ENCODE measurements at places on chromosomes 7 and 10. TPM values are rescaled to one million over a fixed set of nuclear protein-coding genes. Genes with fewer than 3 reads are reported as not detected.
A peak's percentile ranks its signal among the peaks of the same experiment; 100 is the strongest.

GRCh38 chr7:142563470-142563869 is 185.8 kb upstream of the PRSS1 start:
- no peaks in the 10 kb centered on the region for H3K27me3 ChIP-seq
- H3K4me3 ChIP-seq: no peak overlapping the region
- DNase-seq: no peak
- no peaks in the 10 kb centered on the region for H3K36me3 ChIP-seq
- no peak overlapping the region for H3K27ac ChIP-seq

GRCh38 chr7:40234046-40234445 is 99.2 kb downstream of the SUGCT start:
- no peaks in the 10 kb centered on the region for H3K36me3 ChIP-seq
- DNase-seq: peak; percentile 78
- H3K27me3 ChIP-seq: no peaks in the 10 kb centered on the region
- H3K4me3 ChIP-seq: no peak overlapping the region

DNA sequence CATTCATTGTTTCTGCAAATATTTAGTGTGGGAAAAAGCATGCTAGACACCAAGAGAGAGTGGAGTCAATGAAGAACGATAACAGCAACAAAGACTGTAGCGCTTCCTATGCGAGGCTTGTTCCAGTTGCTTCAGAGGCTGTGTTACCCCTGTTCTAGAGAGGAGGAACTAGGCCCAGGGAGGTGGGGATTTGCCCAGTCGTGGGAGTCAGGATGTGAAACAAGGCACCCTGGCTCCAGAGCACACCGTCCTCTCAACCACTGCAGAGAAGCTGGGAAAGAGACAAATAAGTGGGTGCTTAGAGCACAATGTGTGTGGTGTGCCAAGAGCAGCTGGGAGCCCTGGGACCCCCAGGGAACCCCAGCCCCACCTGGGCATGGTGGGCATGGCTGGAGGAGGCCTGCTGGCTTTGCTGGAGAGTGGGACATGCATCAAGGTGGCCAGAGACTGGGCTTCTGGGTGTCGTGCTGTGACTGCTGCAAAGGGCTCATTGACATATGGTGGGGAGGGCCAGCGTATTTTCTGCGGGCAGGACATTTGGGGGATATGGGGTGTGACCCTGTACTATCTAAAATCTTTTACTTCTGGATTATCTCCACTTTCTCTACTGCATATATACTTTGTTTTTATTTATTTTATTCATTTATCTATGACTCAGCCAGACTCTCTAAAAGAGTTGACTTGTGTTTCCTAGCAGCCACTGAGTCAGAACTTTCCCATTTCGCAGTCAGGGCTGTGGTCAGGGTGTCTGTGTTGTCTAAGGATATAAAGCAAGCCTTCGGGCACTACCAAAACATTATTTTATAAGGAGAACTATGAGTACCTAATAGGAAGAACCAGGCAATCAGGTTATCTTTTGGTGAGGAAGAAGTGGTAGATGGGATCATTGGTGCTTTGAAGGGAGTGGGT is 95.4 kb downstream of the TCF7L2 start:
- H3K4me1 ChIP-seq: peaks cover 23% of the 10 kb centered on the region
- no peaks in the 10 kb centered on the region for H3K27me3 ChIP-seq
- no peaks in the 10 kb centered on the region for H3K36me3 ChIP-seq
- no peak overlapping the region for H3K4me3 ChIP-seq

- H3K27me3 ChIP-seq: no peaks in the 10 kb centered on the region
- no peaks in the 10 kb centered on the region for H3K4me1 ChIP-seq
- no peak overlapping the region for H3K4me3 ChIP-seq
- no peak overlapping the region for H3K27ac ChIP-seq
Measured at GRCh38 chr7:67571026-67571545, 574.5 kb downstream of the TYW1 start.

DNA sequence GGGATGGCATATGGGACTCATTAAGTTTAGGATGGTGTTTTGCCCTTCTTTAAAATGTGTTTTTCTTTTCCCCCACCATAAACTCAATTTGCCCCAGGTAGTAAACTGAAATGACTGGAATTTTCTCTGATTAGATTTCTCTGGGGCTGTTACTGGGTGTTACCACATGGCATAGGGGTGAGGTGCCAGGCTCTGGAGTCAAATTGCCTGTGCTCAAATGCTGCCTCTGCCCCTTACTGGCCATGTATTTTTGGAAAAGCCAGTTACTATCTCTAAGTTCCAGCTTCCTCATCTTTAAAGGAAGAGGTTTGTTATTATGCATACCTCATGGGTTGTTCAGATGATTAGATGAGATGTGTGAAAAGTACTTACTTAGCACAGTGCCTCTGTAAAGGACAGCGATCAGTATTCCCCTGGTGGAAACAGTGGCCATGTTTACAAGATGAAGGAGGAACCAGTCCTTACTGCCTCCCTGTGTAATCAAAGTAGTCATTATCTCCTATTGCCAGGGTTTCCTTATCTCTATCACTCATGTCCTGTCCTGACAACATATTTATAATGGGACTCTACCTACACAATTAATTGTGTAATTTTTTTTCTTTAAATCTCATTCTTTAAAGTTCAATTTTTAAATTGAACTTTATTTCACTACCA is 352.0 kb downstream of the KCNMA1 start:
- DNase-seq: no peak
- H3K36me3 ChIP-seq: no peaks in the 10 kb centered on the region
- no peak overlapping the region for H3K4me3 ChIP-seq
- H3K27me3 ChIP-seq: no peaks in the 10 kb centered on the region
- H3K4me1 ChIP-seq: peaks cover 6% of the 10 kb centered on the region

DNA sequence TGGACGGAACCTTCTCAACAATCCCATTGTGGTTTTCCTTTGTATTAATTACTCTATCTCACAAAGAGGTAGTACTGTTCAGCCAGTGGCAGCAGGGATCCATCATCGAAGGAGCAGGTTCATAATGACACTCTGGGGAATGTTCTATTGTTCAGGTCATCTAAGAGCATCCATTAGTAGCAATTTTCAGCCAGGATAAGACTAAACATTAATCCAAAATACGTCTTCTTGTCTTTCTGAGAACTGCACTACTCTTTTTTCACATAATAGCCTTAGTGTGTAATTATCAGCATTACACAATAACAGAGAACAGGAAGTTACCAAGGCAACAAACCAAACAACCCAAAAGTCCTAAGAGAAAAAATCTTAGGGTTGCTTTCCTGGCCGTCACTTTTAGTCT is 259.5 kb upstream of the VWC2 start:
- H3K36me3 ChIP-seq: no peaks in the 10 kb centered on the region
- DNase-seq: no peak
- H3K4me1 ChIP-seq: no peaks in the 10 kb centered on the region
- H3K4me3 ChIP-seq: no peak overlapping the region
- no peak overlapping the region for H3K27ac ChIP-seq

Gene SPDYE9
- total RNA-seq: not detected

Gene PRSS1
- total RNA-seq: not detected

DNA sequence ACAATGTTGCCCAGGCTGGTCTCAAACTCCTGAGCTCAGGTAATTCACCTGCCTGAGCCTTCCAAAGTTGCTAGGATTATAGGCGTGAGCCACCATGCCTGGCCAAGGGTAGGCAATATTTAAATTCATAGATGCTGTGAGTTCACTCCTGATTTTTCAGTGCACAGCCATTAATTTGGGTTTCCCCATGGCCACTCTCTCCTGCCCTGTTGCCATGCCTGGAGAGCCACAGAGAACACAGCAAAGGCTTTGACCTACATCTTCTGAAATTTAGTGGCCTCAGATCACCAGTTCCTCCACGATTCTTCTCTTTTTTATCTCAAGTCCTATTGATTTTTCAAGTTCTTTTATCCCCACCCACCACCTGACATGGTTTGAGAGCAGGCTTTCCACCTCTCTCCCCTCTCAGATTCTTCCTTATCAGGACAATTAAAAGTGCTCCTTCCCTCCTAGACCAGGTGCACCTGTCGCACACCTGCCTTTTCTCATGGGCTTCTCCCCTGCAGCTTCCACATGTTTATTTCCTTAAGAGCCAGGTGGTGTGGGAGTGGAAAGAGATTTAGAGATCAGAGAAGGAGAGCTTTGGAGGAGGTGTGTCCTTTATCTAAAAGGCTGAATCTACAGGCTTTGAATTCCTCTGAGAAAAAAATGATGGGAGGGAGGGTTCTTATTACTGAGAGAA is 123.8 kb downstream of the ADRA2A start:
- H3K4me3 ChIP-seq: no peak overlapping the region
- H3K4me1 ChIP-seq: no peaks in the 10 kb centered on the region
- no peak overlapping the region for H3K27ac ChIP-seq
- no peaks in the 10 kb centered on the region for H3K27me3 ChIP-seq
- peak; percentile 34 for DNase-seq

DNA sequence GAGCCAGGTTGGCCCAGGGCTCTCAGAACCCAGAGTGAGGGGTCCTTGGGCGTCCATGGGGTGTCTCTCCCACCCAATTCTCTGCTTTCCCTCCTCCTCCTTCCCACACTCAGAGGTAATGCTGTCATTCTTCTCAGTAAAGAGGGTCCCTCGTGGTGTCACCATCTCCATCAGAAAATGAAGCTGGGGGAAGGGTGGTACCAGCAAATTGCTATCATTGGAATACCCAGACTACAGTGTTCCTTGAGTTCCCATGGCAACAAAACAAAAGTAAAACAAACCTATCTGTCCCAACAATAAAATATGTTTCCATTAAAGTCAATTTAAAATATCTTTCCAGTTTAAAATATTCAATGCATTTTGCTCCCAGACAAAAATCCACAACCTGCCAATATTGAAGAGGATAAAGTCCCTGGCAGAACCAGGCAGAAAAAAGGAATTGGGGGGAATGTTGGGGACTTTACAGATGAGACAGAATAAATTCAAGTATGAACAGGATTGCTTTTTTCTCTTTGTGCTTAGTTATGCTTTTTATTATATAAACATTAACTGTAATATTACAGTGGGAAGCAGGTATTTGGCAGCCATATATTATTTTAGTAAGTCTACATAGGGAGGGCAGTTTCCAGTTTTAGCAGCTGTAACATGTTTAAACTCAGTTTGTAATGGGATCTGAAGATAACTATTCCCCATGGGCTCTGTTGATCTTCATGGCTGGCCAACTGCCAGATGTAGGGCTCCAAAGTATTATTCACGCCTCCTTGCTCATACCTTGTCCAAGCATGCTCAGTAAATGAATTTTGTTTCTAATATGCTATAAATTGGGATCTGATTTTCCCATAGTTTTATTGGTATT is 182.1 kb downstream of the ARID5B start:
- DNase-seq: peak; percentile 71
- peak overlapping the region; percentile 82 for H3K27ac ChIP-seq
- H3K36me3 ChIP-seq: peaks cover 38% of the 10 kb centered on the region
- no peaks in the 10 kb centered on the region for H3K27me3 ChIP-seq
- H3K4me1 ChIP-seq: peaks cover 50% of the 10 kb centered on the region
- H3K4me3 ChIP-seq: no peak overlapping the region

DNA sequence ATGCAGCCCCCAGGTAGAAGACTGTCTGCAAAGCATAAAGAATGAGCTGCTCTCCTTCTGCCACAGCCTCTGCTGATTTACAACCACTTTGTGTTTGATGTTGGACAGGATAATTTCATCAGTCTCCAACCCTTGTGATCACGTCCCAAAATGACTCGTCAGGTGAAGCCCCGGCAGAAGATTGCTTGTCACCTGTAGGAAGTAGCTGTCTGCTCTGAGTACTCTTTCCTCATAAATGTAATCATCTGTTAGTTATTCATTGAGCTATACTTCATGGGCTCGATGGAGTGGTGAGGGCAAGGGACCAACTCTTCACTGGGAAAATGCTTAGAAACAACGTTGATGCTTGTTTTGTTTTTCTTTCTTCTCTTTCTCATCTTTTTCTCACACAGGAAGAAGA is 290.9 kb upstream of the SP8 start:
- H3K4me1 ChIP-seq: no peaks in the 10 kb centered on the region
- no peaks in the 10 kb centered on the region for H3K27me3 ChIP-seq
- DNase-seq: no peak
- no peak overlapping the region for H3K4me3 ChIP-seq

Gene HABP2
- not detected for total RNA-seq

- H3K27me3 ChIP-seq: no peaks in the 10 kb centered on the region
- H3K4me1 ChIP-seq: peaks cover 47% of the 10 kb centered on the region
- H3K4me3 ChIP-seq: peak overlapping the region; percentile 11
- DNase-seq: peak; percentile 79
- peak overlapping the region; percentile 22 for H3K27ac ChIP-seq
Measured at GRCh38 chr7:99380823-99381663, 6.5 kb downstream of the ARPC1B start.

Gene ANXA8L1
- not detected for total RNA-seq

Gene PIK3CG
- total RNA-seq: 21.9 TPM

DNA sequence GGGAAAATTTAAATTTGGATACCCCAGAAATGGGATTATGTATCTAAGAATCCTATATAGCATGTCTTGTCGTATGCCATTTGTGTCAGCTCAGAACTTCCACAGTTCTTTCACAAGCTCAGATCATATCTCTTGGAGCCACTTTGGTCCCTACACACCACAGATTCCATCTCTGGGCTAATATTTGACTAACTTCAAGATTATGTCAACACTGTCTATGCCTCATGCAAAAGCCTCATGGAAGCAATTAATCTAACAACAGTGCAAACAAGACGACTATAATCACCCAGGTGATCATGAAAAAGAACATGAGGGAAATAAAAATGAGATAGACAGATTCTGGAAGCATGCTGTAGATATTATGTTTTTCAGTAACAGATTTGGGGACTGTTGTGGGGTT is 189.1 kb downstream of the LRRTM3 start:
- H3K36me3 ChIP-seq: no peaks in the 10 kb centered on the region
- H3K27ac ChIP-seq: no peak overlapping the region
- no peaks in the 10 kb centered on the region for H3K27me3 ChIP-seq

GRCh38 chr7:128103498-128104107 is 72.4 kb upstream of the LRRC4 start:
- DNase-seq: peak; percentile 50
- H3K4me1 ChIP-seq: peaks cover 21% of the 10 kb centered on the region
- peak overlapping the region; percentile 47 for H3K4me3 ChIP-seq
- H3K27me3 ChIP-seq: peaks cover 47% of the 10 kb centered on the region

- no peak for DNase-seq
- no peak overlapping the region for H3K4me3 ChIP-seq
- no peaks in the 10 kb centered on the region for H3K36me3 ChIP-seq
- peaks cover 52% of the 10 kb centered on the region for H3K4me1 ChIP-seq
- H3K27ac ChIP-seq: no peak overlapping the region
- peaks cover 82% of the 10 kb centered on the region for H3K27me3 ChIP-seq
Measured at GRCh38 chr10:117132751-117133231, 5.3 kb downstream of the VAX1 start.

- H3K27me3 ChIP-seq: no peaks in the 10 kb centered on the region
- no peak overlapping the region for H3K4me3 ChIP-seq
- DNase-seq: no peak
- H3K27ac ChIP-seq: no peak overlapping the region
- H3K36me3 ChIP-seq: no peaks in the 10 kb centered on the region
- peaks cover 4% of the 10 kb centered on the region for H3K4me1 ChIP-seq
Measured at GRCh38 chr10:68594405-68594804, 34.3 kb downstream of the TET1 start.

Gene MCM10
- 7.6 TPM for total RNA-seq

DNA sequence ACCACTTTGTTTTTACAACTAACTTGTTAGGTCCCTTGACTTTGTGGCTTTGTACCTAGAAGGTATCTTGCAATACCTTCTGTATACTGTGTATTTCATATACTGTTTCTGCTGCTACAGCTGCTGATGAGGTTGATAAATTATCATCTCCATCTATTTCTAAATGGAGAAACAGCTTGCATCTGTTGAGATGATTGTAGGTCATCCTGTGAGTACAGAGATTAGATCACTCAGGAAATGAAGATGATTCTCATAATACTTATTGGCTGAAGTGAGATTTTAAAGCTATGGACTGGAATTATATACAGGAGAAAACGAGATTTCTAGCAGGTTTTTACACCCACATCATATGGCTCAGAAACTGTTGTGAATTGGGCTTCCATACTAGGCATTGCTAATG is 280.5 kb downstream of the KCND2 start:
- no peak for DNase-seq
- no peaks in the 10 kb centered on the region for H3K36me3 ChIP-seq
- H3K4me3 ChIP-seq: no peak overlapping the region
- H3K4me1 ChIP-seq: no peaks in the 10 kb centered on the region
